Breast epithelium (tissue), 4 donors: ENCODE measurements at places on chromosomes 1 and 21. TPM values are rescaled to one million over a fixed set of nuclear protein-coding genes. Genes with fewer than 3 reads are reported as not detected.
A peak's percentile ranks its signal among the peaks of the same experiment; 100 is the strongest.

Gene FCRL5
- not detected for total RNA-seq

Gene MIB2
- total RNA-seq, result 32.0 TPM

Gene SLC16A4
- total RNA-seq, result 0.96 TPM

Gene CFAP107
- not detected for total RNA-seq

Gene ZC3H12A
- 5.8 TPM for total RNA-seq

Gene RNF19B
- total RNA-seq, result 22.5 TPM

GRCh38 chr1:171343727-171344472 lies 29.9 kb downstream of the FMO4 start:
- DNase-seq, result no peak
- H3K27me3 ChIP-seq, result no peaks in the 10 kb centered on the region
- peak overlapping the region; percentile 19 for H3K27ac ChIP-seq
- no peaks in the 10 kb centered on the region for H3K36me3 ChIP-seq
- no peak overlapping the region for H3K4me3 ChIP-seq

GRCh38 chr1:19166066-19166465 lies 44.0 kb downstream of the UBR4 start:
- DNase-seq, result no peak
- H3K4me3 ChIP-seq, result no peak overlapping the region
- peaks cover 15% of the 10 kb centered on the region for H3K36me3 ChIP-seq
- H3K4me1 ChIP-seq, result no peaks in the 10 kb centered on the region
- no peak overlapping the region for H3K27ac ChIP-seq
- H3K27me3 ChIP-seq, result no peaks in the 10 kb centered on the region

DNA sequence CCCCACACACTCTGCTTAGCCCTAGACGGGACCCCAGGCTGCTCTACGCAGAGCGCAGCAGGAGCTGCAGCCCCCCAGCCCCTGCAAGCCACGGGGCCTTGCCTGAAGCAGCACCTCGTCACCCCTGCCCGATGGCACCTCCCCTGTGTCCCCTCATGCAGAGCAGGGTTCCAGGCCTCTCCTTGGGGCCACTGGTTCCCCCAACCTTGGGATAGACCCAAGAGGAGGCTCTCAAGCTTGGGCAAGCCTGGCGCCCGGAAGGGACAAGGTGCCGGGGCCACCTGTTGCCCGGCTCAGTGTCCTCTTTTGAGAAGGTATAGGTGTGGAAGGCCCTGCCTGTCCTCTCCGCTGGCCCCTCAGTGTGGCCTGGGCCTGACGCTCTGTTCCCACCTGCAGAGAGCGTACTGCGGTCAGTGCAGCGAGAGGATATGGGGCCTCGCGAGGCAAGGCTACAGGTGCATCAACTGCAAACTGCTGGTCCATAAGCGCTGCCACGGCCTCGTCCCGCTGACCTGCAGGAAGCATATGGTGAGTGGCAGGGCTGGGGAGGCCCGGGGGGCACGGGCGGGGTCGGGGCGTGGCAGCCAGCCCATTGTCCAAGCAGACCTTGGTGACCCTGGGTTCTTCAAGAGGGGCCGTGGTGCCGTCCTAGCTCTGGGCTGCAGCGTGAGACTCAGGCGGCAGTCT lies 50.6 kb downstream of the FAAP20 start:
- DNase-seq, result no peak
- H3K36me3 ChIP-seq, result no peaks in the 10 kb centered on the region
- no peak overlapping the region for H3K27ac ChIP-seq
- no peaks in the 10 kb centered on the region for H3K27me3 ChIP-seq

DNA sequence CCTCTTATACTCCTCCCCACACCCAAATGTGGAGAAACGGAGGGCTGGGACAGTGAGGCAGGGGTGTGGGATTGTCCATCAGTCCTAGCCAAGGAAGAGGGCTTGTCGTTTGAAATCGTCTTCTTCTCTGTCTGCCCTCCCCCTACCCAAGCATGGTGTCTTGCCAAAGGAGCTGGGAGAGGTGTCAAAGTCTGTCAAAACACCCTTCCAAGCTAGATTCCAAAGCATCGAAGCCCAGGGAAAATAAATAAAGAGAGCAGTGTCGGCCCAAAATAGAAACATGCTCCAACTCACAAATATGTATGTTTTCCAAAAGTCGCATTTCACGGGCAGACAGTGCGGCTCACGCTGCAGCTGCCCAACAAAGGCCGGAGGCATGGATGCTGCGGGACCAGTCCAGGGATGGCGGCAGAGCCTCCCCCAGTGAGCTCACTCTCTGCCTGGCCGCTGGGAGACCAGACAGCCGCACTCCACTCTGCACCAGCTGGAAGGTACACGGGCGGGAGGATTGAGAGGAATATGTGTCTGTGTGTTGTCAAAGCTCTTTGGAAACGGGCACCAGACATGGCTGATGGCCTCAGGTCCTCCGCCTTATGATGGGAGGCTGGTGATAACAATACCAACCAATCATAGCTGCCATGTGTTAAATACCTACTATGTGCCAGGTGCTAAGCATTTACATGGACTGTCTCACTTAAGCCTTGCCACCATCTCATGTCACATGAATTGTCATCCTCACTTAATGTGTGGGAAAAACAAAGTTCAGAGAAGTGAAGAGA lies 3.9 kb downstream of the DISP3 start:
- H3K4me3 ChIP-seq, result no peak overlapping the region
- no peaks in the 10 kb centered on the region for H3K36me3 ChIP-seq
- peaks cover 12% of the 10 kb centered on the region for H3K27me3 ChIP-seq

DNA sequence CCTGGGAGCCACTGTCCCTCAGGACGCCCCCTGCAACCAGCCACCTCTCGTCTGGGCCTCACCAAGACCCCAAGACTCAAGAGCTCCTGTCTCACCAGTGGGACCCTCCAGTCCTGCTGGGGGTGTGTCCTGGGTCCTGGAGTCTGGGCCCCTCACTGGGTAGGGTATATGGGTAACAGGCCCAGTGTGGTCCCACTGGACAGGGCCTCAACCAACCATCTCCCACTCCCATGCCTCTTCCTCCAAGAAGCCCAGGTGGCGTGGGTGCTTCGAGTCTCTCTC lies 725 bp upstream of the VWA1 start:
- no peaks in the 10 kb centered on the region for H3K27me3 ChIP-seq
- peak overlapping the region; percentile 48 for H3K4me3 ChIP-seq
- peak overlapping the region; percentile 95 for H3K27ac ChIP-seq
- no peaks in the 10 kb centered on the region for H3K36me3 ChIP-seq

DNA sequence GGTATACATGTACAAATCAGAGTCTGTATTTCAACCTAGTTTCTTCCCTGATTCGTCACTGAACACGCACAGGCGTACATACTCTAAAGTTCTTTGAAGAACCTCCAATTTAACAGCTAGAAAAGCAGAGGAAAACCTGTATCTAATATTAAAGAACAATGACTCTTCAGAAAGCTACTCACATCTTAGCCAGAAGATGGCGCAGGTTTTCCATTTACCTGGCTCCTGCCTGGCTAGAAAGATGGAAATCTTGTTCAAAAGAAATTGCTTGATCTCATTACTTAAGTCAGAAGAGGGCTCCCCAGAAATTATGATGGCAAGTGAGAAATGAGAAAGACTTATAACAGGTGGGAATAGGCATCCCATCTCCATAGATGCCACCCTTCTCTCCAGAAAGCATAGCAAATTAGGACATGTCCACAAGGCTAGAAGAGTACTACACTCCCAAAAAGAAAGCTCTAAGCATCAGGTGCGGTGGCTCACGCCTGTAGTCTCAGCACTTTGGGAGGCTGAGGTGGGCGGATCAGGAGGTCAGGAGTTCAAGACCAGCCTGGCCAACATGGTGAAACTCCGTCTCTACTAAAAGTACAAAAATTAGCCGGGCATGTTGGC lies 19.0 kb upstream of the L1TD1 start:
- DNase-seq, result no peak
- H3K27ac ChIP-seq, result no peak overlapping the region

GRCh38 chr1:19739628-19740027 lies 60.1 kb downstream of the TMCO4 start:
- no peak for DNase-seq
- H3K27me3 ChIP-seq, result no peaks in the 10 kb centered on the region
- H3K4me3 ChIP-seq, result no peak overlapping the region
- H3K4me1 ChIP-seq, result no peaks in the 10 kb centered on the region

DNA sequence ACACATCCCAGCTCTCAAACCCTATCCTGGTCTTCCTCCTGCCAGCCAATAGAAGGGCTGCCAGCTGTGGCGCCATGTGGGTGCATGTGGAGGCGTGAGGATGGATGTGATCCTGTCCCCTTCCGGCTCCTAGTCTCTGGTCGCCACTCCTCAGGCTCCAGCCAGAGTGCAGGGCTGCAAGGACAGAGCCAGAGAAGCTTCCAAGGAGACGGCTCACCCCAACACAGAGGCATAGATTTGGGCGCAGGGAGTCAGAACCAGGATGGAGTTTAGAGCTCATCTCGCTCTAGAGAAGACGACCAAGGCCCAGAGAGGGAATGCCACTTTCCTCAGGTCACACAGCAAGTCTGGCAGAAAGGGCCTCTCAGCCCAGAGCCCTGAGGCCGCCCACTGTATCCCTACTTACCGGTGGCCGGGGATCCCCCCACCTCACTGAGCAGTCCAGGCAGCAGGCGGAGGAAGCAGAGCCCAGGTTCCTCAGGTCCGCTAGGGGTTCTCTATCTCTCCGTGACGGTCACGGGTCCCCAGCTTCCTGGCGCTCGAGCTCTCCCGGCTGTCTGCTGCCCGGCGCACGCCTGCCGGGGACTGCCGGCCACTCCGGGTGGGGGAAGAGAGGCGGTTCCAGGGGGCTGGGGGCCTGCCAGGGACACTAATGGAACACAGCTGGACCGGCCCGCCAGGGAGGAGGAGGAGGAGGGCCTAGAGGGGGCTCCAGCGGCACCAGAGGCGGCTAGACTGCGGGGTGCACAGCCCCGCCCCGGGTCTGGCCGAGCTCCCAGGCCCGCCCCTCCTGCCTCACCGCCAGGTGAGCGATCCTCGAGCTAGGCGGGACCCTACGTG lies at the start of gene COL16A1:
TSS of gene COL16A1 (minus strand) at position 587 of the 840 bp plus-strand sequence. CDS start 1,824 bp downstream, outside the sequence.
- H3K4me3 ChIP-seq, result peak within 1 kb of the TSS; percentile 49
- peak; percentile 64 for DNase-seq
- H3K27me3 ChIP-seq, result no peaks in the 10 kb centered on the region
- H3K4me1 ChIP-seq, result peaks cover 32% of the 10 kb centered on the region

- no peaks in the 10 kb centered on the region for H3K27me3 ChIP-seq
- no peak for DNase-seq
- H3K4me3 ChIP-seq, result no peak overlapping the region
- no peaks in the 10 kb centered on the region for H3K4me1 ChIP-seq
- H3K36me3 ChIP-seq, result no peaks in the 10 kb centered on the region
- no peak overlapping the region for H3K27ac ChIP-seq
Observed at GRCh38 chr1:24805534-24806301, 60.5 kb downstream of the CLIC4 start.

DNA sequence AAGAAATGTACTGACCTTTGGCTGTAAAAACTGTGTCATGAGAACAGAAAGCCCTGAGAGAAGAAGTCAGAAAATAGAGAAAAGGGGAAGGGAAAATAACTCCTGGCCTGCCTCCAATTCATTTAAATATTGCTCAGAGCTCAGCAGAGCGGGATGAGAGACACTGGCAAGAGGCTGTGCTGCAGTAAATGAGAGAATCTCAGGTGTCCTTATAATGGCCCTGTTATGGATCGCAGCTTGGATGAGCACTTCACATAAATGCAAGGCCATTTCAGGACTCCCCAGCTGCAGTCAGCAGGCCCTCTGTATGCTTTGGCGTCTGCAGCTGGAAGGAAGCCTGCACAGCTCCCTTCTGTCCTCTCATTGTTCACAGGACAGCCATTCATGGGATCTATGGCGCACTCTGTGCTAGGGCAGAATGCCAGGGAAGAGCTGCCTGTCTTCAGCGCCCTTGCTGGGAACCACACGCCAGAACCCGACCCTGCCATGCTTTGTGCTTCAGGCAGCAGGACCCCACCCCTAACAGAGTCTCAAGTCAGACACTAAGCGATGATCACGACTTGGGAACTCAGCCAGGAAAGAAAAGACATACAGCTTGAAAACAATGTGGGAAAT lies 20.7 kb upstream of the ABCB10 start:
- H3K27ac ChIP-seq, result peak overlapping the region; percentile 56
- H3K4me3 ChIP-seq, result peak overlapping the region; percentile 25
- H3K27me3 ChIP-seq, result no peaks in the 10 kb centered on the region
- H3K4me1 ChIP-seq, result peaks cover 6% of the 10 kb centered on the region
